ENCODE measurements at places on chromosomes 6 and 20.

- no peak for DNase-seq
Observed at GRCh38 chr20:48577557-48577956, 250.2 kb downstream of the PREX1 start.

DNA sequence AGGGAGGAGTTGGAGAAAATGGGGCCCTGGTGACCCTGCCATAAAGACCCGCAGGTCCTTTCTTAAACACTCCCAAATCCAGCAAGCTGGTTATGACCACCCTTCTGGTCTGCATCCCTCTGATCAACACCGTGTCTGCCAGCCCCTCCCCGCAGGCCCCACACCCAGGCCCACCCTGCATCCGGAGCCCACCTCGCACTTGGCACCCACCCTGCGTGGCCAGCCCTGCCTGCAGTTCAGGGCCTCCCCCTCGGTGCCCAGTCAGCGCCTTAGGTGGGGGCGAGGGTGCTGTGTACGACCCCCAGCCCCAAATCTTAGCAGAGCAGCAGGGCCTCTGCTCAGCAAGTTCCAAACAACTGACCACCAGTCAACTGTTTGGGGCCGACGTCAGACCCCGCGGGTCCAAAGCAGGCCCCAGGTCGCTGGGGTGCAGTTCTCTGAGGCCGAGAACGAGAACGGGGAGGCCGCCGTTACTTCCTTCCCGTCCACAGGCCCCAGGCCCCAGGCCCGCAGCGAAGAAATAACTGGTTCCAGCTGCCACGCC is 1.2 kb downstream of the ACSS1 start:
- DNase-seq, result no peak

DNA sequence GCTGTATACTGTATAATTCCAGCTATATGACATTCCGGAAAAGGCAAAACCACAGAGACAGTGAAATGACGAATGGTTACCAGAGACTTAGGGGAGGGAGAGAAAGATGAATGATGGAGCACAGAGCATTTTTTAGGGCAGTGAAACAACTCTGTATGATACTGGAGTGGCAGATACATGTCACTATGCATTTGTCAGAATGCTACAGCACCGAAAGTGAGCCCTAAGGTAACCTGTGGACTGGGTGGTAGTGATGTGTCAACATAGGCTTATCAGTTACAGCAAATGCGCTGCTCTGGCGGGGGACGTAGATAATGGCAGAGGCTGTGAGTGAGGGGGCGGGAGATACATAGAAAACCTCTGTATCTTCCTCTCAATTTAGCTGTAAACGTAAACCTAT is 201.3 kb upstream of the SSTR4 start:
- no peak for DNase-seq

GRCh38 chr6:9316831-9317230 is 881.5 kb upstream of the SLC35B3 start:
- DNase-seq, result no peak

- DNase-seq, result no peak
Observed at GRCh38 chr20:62878244-62879038, 16.8 kb upstream of the TCFL5 start.

DNA sequence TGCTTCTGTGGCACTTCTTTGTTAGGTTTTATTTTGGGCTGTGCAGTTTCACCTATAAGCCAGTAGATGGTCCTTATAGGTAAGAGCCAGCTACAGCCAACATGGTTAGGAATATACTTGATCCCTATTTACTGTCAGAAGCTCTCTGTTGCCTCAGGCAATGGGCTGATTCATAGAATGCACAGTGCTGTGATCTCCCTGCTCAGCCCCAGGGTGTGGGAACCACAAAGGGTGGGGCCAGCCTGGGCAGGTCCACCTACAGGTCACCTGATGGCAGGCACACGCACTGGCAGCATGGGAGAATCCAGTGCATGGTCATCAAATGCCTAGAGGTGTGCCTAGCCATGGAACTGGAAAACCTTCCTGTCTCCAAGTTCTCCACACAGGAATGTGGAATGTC is 191.9 kb downstream of the MOXD1 start:
- no peak for DNase-seq

- no peak for DNase-seq
Observed at GRCh38 chr20:62362590-62362940, 4.5 kb downstream of the LAMA5 start.

GRCh38 chr6:54308289-54308985 is at the start of gene TINAG:
TINAG (plus strand) TSS chr6:54308441; CDS start chr6:54308551, 110 bp downstream.
- no peak for DNase-seq

GRCh38 chr6:128271011-128271410 is 249.4 kb downstream of the PTPRK start:
- DNase-seq, result no peak

DNA sequence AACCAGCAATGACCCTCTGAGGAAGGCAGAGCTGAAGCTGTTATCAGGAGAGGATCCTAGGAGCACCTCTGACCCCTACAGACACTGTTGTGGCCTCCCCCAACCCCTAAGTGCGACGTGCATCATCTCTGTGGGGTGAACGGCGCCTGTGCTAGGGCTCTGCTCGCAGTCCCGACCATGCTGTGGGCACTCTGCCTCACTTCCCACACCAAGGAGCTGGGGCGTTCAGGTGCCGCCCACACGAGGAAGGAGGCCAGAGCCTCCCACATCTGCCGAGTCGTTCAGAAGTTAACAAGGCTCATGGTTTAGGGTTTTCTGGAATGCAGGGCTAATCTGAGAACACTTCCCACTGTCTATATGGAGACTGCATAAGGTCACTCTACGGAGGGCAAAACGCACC is 62.1 kb downstream of the GINS1 start:
- no peak for DNase-seq

DNA sequence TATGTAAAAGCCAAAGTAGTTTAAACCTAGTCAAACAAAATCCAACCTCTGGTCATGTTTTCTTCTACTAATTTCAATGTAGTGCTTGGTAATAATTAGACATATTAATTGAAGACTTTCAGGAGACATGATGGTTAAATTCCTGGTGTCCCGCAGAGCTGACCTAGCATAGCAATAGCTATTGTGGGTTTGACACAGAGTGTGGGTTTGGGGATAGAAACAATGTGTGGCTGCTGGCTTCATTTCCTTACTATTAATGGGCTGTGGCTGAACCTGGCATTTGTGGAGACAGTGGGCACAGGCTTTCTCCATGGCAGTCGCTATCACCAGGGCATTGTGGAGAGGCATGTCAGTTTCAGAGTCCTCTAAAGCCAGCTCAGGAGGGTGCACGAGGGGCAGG is 54.1 kb upstream of the GGTLC1 start:
- DNase-seq, result no peak

GRCh38 chr6:69069881-69070280 is 434.8 kb downstream of the ADGRB3 start:
- no peak for DNase-seq

GRCh38 chr20:11820838-11821237 is 96.9 kb upstream of the BTBD3 start:
- no peak for DNase-seq

DNA sequence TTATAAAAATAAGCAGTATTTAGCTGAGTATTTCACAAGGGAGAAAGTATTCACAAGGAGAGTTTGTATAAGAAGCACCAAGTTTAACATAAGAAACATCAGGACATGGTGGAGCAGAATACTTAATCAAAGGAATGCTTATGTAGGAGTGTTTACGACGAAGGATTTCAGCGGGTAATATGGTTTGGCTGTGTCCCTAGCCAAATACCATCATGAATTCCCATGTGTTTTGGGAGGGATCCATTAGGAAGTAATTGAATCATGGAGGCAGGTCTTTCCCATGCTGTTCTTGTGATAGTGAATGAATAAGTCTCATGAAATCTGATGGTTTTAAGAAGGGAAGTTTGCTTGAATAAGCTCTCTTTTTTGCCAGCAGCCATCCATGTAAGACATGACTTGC is 1099.1 kb upstream of the ADGRB3 start:
- DNase-seq, result no peak

DNA sequence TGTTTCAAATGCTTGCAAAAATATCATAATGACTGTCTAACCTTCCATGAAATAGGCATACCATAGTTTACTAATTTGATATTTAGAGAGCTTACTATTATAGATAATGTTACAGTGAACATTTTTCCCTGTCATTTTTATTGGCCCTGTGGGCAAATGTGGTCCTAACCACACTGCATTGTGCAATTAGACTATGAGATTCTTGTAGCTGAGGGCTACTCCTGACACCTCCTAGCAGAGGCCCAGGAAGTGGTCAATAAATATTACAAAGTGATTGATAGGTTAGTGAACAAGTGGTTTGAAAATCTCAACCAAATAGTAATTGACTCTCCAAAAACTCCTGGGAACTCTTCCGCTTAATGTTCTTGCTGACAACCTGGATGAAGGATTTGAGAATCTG is 160.5 kb upstream of the KCNG1 start:
- no peak for DNase-seq

DNA sequence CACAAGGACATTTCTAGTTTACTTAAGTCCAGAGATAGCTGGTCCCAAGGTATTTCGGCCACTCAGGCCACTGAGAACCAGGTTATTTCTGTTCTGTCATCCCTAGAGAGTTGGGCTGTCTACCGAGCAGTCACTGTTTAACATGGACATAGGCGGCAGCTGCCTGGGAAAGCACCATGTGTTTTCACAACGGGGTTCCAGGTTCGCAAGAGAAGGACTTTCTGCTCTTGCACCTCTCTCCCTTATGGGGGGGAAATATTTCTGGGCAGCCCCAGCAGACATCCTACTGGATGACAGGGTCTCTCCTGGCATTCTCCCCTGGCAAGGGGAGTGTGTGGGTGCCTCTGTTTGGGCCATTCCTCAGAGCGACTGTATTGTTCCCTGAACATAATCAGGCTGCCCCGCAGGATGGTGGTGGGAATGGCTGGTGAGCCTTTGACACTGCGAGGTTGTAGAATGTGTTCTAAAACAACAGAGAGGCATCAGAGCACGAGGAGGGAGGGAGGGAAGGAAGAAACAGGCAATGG is 64.4 kb upstream of the DUSP22 start:
- no peak for DNase-seq

DNA sequence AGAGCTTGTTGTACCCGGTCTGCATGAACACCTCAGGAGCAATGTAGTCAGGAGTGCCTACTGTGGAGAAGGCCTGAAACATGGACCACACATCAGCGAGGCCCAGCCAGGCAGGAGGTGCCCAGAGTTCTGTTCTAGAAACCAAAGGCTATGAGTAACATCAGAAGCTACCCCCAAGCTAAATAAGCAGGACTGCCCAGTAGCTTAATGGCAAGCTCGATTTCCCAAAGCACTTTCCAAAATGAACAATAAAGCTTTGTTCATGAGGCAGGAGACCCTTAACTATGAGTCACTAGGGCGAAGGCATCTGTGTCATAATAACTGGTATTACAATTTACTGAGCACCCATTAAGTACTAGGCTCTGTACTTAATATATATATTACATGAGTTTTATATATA is 47.4 kb downstream of the STK38 start:
- DNase-seq, result no peak

- DNase-seq, result no peak
Observed at GRCh38 chr6:87903323-87903722, 144.3 kb upstream of the SPACA1 start.

DNA sequence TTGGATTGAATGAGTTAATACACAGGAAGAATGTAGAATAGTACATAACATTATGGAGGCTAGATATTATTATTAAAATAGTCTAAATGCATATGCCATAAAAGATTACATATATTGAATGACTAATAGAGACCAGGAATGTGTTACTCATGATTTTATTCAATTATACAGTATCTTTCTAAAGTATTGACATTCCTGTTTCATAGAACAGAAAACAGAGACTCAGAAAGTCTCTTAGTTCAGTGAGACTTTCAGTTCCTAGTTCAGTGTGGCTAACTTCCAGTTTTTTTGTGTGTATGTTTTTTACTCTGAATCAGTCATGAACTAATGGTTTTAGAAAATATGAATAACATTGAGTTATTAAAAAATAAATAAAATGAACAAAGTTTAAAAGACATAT is 34.6 kb upstream of the TMEM244 start:
- peak; percentile 81 for DNase-seq

- no peak for DNase-seq
Observed at GRCh38 chr20:63499338-63499969, 571 bp upstream of the EEF1A2 start.

- peak; percentile 94 for DNase-seq
Observed at GRCh38 chr6:10633216-10633615, 61.2 kb downstream of the C6orf52 start.

DNA sequence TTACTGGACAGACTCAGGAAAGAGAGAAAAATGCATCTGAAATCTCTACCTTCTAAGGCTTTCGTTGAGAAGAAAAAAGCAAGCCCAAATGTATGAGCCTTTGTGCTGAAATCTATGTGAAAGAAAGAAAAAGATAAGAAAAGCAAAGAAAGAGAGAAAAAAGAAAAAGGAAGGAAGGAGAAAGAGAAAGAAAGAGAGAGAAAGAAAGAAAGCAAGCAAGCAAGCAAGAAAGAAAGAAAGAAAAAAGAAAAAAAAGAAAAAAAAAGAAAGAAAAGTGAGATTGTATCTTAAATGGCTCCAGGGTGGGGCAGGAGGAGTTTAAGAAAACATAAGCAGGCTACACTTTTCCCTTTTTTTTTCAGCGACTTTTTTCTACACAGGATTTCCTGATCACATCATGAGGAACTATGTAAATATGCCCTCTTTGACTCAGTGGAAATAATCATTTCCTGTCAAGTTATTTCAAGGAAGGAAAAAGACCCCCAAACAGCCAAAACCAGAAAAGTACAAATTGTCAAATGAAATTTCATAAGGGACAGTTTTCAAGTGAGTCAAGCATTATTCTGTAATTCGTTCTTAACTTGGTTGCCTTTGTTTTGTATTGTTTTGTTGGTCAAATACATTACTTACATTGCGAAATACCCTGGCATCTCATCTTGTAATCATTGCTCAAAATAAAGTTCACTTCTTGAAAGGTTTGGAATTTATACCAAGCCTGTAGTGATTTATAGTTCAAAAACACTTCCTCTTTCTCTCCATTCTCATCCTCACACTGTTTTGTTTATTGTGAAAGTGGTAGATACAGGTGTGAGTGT is 79.5 kb upstream of the RNF217 start:
- DNase-seq, result peak; percentile 52

- DNase-seq, result no peak
Observed at GRCh38 chr6:51459958-51460357, 627.5 kb downstream of the PKHD1 start.

DNA sequence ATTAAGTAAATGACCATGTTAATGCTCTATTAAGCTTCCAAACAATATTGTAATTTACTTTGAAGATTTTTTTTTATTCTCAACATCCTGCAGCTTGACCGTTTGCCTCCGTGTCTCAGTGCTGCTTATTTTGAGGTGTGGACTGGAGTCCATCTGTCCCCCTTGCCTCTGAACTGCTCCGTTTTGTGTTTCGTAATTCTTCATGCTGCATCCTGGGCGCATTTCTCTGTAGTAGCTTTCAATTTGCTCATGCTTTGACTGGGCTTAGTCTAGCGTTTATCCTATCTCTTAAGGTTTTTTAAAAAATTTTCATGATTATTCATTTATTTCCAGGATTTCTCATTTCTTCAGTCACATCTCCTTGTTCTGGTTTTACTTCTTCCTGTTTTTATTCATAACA is 37.8 kb downstream of the PTPN1 start:
- DNase-seq, result no peak

- DNase-seq, result no peak
Observed at GRCh38 chr6:27279513-27280063, 32.1 kb downstream of the PRSS16 start.

- DNase-seq, result no peak
Observed at GRCh38 chr6:152259234-152259633, 377.9 kb downstream of the SYNE1 start.

Measured in inflammatory macrophage treated with lipopolysaccharide for 4 hours (primary cell).